Kidney tubule cell (primary cell): ENCODE measurements at places on chromosomes 7 and 10.
A peak's percentile ranks its signal among the peaks of the same experiment; 100 is the strongest.

DNA sequence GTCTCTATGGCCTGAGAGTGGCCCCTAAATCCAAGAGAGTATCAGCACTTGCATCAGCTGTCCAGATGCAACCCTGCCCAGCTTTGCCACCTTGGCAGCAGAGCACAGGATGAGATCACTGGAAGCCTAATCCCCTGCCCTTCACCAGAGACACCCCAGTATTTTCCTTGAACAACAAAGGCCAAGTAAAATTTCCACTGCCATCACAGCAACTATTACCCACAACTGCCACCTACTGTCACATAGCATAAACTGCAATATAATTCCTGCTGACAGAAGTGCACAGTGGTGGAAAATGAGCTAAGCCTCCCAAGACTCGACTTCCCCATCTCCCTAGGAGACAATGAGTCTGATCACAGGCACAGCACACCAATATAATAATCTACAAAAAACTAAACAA, 462.8 kb upstream of the ZWINT start:
- peak; percentile 20 for DNase-seq

DNA sequence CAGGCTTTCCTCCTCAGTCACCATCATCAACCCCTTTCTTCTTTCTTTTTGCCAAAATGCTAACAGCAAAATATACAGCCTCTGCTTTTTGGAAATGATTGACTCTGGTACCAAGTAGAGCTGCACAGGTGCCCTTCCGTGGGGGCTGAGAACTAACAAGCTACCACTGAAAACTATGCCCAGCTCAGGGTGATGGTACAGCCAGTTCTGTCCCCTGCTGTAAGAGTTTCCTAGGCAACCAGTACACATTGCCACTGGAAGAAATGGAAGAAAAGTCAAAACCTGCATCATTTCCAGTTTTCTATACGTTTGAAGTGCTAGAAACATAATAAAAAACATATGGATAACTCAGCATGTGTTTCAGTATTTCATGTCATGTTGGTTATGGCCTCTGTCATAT, 297.5 kb downstream of the PRKG1 start:
- no peak for DNase-seq

GRCh38 chr7:152565731-152566130, 110.2 kb downstream of the XRCC2 start:
- no peak for DNase-seq

- no peak for DNase-seq
These were observed 48.2 kb downstream of the DYNC2I1 start for GRCh38 chr7:158904599-158904998.

- peak; percentile 38 for DNase-seq
These were observed 217.9 kb downstream of the OTUD1 start for GRCh38 chr10:23656735-23657134.

DNA sequence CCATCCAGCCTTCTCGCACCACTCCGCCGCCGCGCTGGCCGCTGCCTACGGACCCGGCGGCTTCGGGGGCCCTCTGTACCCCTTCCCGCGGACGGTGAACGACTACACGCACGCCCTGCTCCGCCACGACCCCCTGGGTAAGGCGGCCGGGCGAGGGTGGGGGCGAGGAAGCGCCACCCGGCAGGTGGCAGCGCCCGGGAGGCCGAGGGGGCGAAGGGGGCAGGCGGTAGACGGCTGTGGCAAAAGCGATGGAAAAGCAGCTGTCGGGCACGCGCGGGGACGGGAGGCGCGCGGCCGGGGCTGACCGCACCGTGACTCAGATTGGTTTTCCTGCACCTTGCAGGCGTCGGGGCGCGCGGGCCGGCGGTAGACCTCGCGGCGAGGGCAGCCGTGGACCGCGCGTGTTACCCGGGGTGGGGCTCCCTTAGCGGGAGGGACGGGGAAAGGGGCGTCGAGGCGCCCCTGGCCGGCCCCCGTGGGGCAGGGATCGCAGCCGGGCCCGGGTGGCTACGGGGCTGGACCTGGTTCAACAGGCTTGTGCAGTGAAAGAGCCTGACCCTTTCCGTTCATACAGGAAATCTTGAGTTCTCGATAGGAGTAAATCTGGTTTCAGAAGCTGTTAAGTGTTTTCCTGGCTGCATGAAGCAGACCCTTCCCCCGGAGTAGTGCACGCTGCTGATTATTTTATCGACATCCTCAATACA, 608 bp downstream of the HHEX start:
- peak; percentile 54 for DNase-seq

DNA sequence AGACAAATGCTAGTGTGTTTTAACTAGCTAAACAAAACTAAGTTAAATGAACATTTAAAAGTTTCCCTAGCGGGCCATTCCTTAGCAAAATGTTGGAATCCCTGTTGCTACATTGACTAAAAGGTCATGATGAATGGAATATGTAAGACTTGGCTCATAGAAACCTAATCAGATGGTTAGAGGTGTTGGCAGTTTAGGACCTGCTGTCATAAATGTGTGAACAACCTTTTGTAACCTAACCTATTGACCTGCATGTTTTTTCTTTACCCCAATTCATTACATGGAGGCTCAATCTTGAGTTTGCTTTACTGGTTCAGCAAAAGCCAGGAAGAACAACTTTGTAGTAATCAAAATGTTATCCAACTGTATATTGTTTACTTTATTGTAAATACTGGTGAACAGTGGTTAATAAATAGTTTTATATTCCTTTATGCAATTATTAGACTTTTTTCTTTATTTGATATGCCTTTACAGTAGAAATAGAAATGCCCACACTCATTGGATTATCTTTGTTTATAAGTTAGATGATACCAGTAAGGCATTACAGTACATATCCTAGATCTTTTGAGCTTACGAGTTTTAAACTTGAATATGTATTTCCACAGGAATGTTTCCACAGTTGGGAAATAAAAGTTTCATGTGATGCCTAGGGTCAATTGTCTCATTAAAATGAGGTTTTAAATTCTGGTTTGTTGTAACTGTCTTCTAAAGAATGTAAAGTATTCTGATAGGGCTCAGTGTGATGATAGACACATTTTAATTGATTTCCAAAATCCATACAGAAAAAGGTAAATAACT, 11.6 kb downstream of the CBX3 start:
- DNase-seq: no peak

DNA sequence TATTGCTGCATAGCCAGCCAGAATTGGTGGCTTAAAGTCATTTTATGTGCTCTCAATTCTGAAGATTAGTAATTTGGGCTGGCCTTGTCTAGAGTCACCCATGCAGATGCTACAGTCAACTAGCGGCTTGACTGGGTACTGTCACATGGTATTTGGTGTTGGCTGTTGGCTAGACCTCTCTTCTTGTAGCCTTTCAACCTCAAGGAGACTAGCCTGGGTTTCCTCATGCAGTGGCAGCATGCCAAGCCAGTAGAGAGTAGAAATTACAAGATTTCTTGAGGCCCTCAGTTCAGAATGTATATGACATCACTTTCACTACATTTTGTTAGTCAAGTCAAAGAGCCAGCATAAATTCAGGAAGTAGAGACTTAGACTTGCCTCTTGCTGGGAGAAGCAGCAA, 3.7 kb upstream of the ZNF800 start:
- peak; percentile 53 for DNase-seq

- DNase-seq: no peak
These were observed 110.1 kb downstream of the JMJD1C start for GRCh38 chr10:63355682-63356081.

- DNase-seq: peak; percentile 72
These were observed 28.4 kb downstream of the ITGB1 start for GRCh38 chr10:32929634-32930033.
